Globus pallidus (tissue), 1 donor: ENCODE measurements at places on chromosomes 2 and 18.

DNA sequence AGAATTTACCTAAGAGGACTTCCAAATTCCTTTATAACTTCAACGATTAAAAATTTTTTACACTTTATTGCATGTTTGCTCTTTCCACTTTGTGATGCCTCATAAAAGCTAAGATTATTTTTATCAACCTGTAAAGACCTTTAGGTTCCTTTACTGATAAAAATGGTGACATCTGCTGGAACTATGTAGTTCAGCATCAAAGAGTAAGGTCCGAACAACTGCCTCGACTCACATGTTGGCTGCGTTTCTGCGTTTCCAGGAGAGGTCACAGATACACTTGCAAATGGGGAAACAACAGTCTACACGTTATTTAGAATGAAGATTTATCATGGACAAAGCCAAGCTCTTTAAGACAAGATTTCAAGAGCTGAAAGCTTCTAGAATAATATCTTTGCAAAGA is 18.8 kb upstream of the TMX3 start:
- DNase-seq = no peak

GRCh38 chr2:148926291-148926961 is 51.4 kb downstream of the KIF5C start:
- DNase-seq = peak; percentile 90

DNA sequence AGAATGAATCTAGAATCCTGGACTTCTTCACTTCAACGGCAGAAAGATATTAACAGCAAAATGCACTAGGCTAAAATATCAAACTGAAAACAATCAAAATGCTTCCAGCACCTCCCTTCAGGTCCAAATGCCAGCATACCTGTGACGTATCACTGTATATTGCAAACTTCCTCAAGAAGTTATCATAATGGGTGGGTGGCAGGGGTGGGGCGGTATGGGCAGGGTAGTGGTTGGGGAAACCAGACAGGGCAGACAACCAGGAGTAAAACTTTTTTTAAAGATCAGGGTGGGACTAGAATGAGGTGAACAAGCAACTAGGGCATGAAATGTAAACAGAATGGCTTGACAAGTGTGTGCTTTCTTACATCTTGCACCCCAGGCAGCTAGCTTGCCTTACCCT is 140.9 kb downstream of the SATB2 start:
- no peak for DNase-seq

DNA sequence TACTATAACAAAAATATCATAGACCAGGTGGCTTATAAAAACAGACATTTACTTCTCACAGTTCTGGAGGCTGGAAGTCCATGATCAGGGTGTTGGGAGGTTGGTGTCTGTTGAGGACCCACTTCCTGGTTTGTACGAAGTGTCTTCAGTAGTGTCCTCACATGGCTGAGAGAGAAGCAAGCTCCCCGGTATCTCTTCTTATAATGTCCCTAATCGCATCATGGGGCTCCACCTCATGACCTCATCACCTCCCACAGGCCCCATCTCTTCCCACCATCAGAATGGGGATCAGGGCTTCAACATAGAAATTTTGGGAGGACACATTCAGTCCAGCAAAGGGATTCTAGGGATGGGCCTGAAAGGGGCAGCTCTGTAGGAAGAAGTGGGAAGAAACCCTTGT is 4.8 kb upstream of the NIFK start:
- no peak for DNase-seq

GRCh38 chr18:51164761-51165281 is 32.7 kb downstream of the MEX3C start:
- DNase-seq = no peak

GRCh38 chr2:164722616-164723338 is 101.5 kb upstream of the GRB14 start:
- DNase-seq = no peak

- DNase-seq = peak; percentile 35
Observed at GRCh38 chr18:21682371-21683051, 22.1 kb downstream of the ABHD3 start.

DNA sequence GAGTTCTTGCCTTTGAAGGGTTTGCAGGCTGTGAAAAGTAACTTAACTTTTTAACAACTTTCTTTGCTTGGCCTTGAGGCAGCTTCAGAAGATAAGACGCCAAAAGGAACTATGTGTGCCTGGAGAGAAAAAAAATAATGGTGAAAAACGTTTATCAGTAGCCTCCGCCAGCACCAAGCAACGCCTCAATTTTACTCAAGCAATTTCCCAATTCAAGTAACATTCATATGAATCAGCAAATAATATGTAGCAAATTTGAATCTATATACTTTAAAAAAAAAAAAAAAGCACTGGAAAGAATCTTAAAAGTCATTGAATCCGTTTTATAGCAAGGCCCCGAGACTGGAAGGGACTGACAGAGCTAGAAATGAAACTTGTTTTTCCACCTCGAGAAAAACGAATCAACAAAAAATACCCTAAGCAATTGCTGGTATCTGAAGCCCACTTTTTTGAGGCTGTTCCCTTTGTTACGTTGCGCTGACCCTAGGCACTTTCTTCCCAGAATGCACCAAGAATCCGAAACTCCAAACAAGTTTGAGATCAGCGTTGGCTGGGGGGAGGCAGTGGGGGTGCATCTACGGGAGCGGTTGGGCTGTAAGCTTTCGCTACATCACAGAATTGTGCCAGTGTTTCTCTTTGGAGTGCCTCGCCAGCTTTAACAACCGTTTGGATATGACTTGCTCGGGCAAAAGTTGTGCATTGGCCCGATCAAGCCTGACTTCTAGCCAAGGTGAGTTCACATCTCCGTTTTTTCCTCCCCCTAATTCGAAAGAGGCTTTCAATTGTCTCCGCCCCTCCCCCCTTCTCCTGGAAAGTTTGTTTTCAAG is 2.7 kb upstream of the TGIF1 start:
- DNase-seq = no peak

DNA sequence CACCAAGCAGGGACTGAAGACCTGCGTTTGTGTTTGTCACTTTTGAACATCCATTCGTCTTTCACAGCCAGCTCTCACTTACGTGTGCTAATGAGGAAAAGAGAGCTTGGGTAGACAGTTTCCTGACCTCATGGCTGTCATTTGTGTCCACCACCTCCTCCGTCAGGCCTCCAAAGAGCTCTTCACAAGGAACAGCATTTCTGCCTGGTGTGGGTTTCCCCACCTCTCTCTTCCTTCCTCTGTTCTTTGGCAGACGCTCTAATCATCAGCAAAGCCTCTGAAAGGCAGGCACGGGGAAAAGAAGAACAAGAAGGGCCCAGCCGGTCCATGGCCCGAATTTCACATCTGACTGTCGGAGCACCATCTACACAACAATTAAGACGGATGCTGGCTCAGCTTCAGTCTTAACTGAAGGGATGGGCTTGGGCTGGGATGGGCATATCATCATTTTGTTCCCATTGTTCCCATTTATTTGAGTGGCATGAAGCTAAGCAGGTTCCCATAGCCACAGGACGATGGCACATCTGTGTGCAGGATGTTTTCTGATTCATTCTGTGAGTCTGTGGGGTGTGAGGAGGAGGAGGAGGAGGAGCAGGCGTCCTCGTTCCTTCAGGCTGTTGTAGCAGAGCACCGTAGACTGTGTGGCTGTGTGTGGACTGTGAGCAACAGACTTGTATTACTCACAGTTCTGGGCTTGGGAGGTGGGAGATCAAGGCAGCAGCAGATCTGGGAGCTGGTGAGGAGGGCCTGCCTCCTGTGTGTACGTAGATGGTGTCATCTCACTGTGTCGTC is 66.4 kb downstream of the TSHZ1 start:
- DNase-seq = no peak

- no peak for DNase-seq
Observed at GRCh38 chr2:102014041-102014345, 22.2 kb downstream of the IL1R2 start.

DNA sequence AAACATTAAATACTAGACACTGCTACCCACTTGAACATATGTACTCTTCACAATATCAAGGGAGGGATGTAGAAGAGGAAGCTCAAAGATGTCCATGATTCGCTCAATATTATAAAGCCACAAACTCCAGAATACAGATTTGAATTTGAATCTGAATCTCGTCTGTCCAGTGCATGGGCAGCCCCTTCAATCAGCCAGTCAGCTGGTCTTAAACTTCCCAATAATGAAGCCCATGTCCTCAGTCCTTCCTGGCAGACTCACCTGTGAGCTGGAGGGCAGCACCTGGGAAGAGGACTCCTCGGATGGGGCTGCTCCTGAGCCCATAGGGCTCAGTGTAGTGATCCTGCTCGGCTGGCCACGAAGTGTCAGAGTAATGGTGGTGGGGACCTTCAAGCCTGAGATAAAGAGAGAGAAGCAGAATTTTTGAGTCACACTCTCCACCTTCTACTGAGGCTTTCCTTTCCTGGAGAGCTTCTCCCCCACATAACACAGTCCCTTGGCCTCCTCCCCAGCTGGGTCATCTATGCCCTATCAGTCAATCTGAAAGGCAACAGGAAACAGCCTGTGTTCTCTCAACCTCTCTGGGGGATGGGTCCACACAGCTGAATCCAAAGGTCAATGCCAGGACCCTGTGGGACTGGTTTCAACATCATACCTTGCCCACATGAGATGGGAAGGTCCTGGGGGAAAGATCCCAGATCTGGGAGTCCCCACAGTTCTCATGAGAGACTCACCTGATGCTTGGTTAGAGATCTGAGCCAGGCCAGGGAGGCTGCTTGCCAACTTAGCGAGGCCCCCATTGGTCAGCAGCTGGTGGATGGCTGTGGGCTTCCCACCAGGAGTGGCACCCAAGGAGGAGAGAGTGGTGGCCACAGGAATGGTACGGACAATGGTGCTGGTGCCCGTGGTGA is 36.5 kb downstream of the KANSL3 start:
- no peak for DNase-seq

GRCh38 chr2:214782671-214783070 is 26.8 kb downstream of the BARD1 start:
- no peak for DNase-seq

DNA sequence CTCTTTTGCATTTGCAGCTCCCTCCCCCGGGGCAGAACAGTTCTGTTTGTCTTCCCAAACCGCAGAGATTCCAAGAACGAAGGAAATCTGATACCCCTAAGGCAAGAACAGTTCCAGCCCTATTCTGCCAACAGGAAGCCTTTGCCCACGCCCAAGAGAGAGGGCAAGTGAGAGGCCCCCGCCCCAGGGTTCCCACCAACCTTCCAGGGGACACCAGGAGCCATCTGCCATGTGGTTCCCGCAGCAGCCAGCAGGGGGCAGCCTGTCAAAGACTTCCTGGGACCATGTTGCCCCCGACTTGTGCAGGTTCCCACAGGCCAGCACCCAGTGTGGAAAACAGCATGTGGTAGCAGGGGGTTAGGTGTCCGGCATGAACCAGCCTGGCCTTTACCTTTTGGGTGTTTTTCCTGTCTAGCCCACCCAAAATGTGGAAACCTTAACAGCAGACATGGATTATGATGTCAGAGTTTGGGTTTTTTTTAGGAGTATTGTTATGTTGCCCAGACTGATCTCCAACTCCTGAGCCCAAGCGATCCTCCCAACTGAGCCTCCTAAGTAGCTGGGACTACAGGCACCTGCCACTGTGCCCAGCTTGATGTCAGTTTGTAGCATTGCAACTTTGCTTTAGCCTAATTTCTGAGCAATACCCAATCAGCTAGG is 21.7 kb upstream of the EFHD1 start:
- DNase-seq = no peak

- peak; percentile 50 for DNase-seq
Observed at GRCh38 chr2:58539973-58540372, 298.8 kb upstream of the FANCL start.

- DNase-seq = no peak
Observed at GRCh38 chr2:191935247-191935646, 88.4 kb upstream of the CAVIN2 start.

DNA sequence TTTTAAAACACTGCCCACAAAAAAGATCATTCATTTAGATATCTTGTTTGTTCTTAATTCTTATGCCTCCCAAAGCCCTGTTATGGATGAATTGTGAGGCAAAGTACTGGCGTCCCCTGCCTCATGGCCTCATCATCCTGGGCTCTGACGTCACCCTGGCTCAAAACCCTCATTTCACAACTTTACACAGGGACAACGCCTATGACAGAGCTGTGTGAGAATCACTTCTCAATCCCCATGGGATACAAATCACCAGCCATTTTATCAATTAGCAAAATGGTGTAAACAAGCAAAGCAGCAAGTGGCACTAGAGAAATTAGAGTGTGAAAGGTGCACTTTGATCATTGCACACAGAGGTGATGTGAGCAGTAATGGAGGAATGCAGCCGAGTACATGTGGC is 16.6 kb downstream of the FHOD3 start:
- DNase-seq = no peak

- no peak for DNase-seq
Observed at GRCh38 chr2:146730882-146731281, 1113.9 kb upstream of the ACVR2A start.

GRCh38 chr2:176805345-176805744 is 407.2 kb upstream of the HNRNPA3 start:
- DNase-seq = no peak

- no peak for DNase-seq
Observed at GRCh38 chr2:70463581-70463980, 90.0 kb downstream of the TGFA start.
